ENCODE measurements at places on chromosomes 7 and 10.
A peak's percentile ranks its signal among the peaks of the same experiment; 100 is the strongest.

GRCh38 chr10:3238115-3238871, 65.7 kb upstream of the PITRM1 start:
- DNase-seq = no peak

DNA sequence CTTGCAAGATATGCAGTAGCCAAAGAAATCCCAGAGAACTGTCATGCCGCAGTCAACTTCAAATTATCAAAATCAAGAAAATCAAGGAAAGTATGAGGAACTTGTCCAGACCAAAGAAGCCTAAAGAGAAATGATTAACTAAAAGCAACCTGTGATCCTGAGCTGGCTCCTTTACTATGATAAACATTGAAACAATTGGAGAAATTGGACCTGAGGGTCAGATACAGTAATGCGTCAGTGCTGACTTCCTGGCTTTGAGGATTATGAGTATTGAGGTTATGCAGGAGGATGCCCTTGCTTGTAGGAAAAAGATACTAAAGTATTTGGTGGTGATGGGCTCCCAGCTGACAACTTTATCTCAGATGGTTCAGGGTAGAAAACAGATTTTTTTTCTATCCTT, 324.7 kb upstream of the AKR1E2 start:
- peak; percentile 36 for DNase-seq

DNA sequence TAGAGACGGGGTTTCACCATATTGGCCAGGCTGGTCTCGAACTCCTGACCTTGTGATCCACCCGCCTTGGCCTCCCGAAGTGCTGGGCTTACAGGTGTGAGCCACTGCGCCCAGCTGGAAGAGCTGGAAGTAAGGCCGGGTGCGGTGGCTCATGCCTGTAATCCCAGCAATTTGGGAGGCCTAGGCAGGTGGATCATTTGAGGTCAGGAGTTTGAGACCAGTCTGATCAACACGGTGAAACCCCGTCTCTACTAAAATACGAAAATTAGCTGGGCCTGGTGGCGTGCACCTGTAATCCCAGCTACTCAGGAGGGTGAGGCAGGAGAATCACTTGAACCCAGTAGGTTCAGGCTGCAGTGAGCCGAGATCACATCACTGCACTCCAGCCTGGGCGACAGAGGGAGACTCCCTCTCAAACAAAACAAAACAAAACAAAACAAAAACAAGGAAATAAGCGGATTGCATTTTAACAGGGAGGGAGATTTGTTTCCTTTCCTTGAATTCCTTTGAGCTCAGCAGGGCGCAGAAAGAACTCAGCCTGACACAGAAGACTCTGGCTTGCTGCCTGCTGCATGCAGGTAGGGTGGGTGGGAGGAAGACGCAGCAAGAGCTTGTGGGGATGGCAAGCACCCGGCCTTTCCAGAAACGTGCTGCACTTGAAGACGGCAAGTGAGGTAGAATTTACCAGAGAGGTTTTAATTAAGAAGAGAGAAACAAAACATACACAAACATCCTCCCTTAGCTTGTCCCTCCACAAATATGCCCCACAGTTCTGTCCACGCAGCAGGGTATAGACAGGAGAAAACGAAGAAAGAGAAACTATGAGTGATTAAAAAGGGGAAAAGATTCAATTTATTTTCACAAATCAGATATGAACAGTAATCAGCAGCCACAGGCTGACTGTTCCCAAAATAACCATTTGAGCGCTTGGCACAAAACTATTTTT, 148.0 kb downstream of the RNF216 start:
- no peak for DNase-seq

DNA sequence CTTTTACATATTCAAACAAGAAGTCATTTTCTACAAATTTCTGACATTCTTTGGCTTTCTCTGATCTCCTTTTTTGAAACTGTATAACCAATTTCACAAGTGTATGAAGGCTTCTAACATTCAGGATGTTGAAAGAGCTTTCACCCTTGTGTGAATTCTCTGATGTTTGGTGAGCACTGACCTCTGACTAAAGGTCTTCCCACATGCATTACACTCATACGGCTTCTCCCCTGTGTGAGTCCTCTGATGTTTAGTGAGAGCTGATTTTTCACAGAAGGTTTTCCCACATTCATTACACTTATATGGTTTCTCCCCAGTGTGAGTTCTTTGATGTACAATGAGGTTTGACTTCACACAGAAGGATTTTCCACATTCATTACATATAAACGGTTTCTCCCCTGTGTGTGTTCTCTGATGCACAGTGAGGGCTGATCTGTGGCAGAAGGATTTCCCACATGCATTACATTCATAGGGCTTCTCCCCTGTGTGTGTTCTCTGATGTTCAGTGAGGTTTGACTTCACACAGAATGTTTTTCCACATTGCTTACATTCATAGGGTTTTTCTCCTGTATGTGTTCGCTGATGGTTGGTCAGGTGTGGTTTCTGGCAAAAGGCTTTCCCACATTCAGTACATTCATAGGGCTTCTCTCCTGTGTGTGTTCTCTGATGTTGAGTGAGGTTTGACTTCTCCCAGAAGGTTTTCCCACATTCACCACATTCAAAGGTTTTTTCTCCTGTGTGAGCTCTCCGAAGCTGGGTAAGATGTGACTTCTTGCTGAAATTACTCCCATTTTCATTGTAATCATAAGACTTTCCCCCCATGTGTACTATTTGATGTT, 25.7 kb downstream of the ZNF248 start:
- no peak for DNase-seq

- peak; percentile 52 for DNase-seq
Measured at GRCh38 chr7:137961200-137962177, 40.4 kb downstream of the CREB3L2 start.

DNA sequence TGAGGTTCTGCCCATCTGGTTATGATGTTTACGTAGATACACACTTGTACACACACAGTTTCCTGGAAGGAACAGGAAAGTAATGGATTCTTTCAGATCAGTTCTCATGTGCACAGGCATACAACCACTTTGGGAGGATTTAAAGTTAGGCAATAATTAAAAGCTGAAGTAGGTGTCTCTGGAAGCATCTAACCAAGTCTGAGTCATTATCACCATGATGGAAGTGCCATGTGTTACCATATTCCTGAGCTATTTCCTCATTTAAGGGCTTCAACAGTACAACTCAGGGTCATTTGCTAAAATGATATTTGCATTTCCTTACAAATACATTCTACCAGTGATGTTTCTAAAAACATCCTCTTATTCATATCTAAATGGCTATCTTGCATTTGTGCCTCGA, 41.4 kb upstream of the BET1 start:
- DNase-seq = no peak

DNA sequence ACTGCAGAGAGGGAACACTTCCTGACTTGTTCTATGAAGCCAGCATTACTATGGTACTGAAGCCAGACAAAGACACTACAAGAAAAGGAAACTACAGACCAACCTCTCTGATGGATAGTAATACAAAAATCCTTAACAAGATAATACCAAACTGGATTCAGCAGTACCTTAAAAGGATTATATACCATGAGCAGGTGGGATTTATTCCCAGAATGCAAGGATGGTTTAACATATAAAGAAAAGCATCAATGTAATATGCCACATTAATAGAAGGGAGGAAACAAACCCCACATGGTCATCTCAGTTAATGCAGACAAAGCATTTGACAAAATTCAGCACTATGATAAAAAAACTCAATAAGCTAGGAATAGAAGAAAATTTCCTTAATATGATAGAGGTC, 47.2 kb downstream of the EBLN1 start:
- no peak for DNase-seq

DNA sequence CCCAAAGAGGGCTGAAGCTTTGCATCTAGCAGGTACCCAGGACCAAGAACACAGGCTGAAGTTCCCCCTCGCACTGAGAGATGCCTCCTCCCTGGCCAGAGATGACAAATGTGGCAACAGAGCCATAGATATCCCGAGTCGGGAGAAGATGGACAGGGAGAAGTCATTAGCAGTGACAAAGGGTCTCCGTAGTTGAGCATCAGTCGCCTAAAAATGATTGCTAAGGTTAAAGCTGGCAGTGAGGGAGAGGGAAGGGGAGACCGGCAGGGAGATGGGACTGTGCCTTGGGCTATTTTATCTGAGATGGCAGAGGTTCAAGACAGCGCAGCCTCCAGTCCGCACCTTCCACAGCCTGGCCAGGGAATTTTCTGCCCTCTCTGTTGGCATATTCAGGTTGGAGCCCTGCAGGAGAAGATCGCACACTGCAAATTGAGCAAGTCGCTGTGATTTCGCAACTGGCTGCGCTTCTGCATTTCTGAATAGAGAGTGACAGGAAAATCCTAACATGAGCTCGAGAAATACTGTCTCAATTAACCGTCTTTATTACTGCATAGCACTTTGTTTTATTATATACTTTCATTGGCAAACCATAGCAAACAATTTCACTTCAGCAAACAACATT, 238.9 kb upstream of the GPR26 start:
- DNase-seq = no peak

DNA sequence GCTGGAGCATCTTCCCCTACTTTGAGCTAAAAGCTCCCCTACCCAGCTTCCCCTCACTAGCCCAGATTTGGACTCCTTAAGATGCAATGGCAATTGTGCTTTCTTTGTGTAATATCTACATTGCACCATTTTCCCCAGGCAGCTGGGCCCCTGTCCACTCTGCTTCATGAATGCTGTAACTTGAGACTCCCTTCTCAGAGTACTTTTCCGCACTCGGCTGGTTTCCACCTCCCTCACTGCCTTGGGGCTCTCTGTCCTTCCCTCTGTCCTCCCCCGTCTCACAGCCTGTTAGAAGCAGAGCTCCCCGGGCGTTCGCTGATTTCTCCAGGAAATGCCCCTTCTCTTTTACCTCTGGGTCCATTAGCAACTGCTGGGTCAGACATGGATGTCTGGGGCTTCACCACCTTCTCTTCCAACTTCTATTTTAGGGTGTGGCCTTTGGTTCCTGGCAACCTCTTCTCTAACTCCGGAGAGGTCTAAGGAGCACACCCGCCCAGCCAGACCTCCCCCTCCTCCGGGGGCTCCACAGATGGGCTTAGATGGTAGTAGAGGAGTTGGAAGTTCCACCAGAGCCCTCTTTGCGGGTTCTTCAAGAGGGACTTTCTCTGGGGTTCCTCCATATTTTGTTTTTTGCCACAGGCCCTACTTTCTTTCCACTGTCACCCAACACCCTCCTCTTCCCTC, 2.9 kb upstream of the TMEM72 start:
- DNase-seq = no peak

DNA sequence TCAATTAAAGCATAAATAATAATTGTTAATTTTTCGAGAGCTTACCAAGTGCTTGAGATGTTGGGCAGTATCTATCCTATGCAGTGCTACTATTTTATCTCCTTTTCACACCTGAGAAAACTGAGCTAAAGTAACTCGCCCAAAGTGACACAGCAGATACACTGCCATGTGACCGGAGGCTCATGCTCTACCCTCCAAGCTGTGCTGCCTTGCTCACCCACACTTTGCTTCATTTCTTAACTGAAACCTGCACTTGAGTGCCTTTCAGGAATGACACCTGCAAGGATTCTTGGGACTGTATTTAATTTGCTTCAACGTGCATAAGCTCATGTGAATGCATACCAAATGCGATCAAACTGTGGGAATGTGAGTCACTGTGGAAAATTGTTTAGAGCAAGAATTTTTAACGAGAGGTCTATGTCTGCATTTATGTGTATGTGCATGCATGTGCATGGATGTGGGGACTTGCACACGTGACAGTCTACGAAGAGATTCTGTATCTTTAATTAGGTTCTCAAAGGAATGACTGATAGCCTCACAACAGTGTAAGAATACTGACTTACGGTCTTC, 119.2 kb downstream of the ADCYAP1R1 start:
- no peak for DNase-seq

- DNase-seq = no peak
Measured at GRCh38 chr7:101549734-101550133, 79.4 kb downstream of the MYL10 start.

DNA sequence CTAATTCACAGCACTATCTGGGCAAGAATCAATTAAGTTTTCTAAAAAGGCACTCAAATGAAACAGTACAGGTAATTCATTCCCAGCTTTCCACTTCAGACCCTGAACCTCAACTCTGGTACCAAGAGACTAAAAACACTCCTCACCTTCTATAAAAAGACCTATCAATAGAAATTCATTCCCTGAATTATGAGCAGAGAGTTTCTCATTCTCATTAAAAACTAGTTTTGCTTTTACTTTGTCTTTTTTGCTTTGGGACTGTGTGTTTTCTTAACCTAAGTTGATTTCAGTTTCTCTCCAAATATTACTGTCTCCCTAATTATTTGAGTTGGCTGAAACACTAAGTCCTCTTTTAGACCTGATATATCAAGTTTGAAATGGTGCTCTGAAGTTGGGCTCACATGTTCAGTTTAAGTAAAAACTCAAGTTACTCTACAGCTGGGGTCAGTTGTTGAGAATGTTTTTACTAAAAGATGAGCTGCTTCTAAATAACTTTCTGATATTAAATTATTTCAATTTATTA, 189.5 kb downstream of the JAZF1 start:
- DNase-seq = no peak

DNA sequence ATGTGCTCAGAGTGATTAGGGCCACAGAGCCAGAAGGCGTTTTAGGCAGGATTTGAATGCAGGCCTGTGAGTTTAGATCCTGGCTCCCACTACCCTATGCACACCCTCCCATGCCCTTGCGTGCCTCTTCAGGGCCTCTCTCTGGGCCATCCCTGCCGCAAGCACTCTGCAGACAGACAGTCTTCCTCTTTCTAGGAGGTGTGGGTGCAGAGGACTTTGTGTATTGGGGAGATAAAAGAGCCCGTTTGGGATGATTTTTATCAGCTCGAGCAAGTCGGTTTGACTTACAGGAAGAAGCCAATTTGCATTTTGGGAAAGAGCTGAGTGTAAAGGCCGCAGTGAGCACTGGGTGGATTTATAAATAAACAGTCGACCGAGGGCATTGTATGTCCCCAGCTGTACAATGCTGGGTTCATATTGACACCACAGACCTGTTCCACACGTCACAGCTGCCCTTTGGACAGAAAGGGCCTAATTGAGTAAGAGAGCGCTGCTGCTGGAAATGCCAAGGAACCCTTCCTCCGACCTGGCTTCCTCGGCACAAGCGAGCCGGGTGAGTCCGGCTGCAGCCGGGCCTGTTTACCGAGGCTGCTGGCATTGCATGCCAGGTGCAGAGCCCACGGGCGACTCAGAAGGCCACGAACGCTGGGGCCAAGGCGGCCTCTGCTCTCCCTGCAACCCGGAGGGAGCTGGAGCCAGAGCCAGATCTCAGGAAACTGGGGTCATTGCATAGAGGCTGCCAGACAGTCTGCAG, 25.1 kb downstream of the ZMIZ1 start:
- no peak for DNase-seq

DNA sequence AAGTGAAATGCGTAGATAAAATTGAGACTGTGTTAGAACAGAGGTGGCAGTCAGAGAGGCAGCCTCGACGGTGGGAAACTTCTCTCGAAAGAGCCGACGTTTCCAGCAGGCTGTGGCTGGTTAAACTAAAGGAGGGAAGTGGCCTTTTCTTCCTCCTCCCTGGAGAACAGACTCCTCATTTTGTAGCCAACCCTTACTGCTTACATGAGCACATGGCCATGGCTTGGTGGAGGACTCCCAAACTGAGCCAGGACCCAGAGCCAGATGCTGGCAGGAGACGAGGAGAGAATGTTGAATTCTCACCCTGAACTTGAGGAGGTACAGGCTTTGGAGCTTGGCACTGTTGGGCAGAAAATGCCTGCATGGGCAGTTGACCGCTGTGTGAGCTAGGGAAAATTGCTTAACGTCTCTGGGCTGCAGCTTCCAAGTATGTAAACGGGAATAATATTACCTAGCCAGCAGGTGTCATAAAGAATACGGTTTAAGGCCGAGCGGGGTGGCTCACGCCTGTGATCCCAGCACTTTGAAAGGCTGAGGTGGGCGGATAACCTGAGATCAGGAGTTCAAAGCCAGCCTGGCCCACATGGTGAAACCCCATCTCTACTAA, 24.5 kb downstream of the MMD2 start:
- DNase-seq = no peak

Measured in ELR (cell line).